ENCODE measurements at places on chromosomes 3 and 15.

DNA sequence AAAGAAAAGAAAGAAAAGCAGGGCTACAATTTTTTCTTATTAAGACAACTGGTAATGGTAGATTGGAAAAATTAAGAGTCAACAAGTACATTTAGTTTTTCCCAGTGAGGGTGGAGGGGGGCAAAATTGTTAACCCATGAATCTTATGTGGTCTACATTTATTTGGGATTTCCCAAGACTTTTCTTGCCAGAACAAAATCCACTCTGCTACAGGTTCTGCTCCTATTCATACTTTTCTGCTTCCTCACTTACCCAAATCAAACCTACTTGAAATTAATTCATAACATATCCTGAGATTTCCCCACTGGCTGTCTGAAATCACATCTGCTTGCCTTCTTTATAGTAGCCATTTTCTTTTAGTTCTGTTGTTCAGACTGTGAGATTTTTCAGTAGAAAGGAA lies 41.1 kb downstream of the VGLL3 start:
- no peak for DNase-seq

DNA sequence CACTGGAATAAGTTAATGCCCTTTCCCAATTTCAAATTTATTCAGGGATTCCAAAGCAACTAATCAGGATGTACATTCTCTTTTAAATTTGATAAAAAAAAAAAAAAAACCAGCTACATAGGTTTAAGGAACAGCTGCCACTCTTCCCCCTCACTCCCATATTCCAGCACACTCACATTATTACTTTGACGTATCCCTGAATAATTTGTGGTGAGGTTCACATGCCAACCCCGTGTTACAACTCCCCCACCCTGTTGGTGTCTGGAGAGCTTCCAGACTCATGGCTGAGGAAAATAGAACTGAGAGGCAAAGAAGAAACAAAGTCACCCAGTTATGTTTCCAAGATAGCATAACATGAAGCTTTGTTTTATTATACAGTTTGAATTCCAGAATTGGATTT lies 300.5 kb upstream of the MME start:
- DNase-seq, result no peak

DNA sequence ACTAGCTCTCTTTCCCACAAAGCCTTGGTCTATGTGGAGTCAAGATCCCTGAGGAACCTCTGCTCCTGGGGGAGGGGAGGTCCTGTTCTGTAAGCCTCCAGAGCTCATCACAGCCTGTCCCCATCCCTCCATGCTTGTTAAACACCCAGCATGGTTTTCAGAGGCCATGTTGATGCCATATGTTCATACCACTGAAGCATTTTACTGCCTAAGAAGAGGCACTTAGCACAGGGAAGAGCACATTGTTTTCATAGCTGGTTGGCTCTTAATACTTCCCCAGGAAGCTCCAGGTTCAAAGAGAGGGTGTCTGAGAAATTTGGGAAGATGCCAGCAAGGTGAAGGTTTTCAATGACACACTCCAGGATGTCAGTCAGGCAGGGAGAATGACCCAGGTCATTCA lies 25.6 kb downstream of the CPNE4 start:
- no peak for DNase-seq

GRCh38 chr3:158279609-158280008 lies 169.7 kb downstream of the RSRC1 start:
- no peak for DNase-seq

DNA sequence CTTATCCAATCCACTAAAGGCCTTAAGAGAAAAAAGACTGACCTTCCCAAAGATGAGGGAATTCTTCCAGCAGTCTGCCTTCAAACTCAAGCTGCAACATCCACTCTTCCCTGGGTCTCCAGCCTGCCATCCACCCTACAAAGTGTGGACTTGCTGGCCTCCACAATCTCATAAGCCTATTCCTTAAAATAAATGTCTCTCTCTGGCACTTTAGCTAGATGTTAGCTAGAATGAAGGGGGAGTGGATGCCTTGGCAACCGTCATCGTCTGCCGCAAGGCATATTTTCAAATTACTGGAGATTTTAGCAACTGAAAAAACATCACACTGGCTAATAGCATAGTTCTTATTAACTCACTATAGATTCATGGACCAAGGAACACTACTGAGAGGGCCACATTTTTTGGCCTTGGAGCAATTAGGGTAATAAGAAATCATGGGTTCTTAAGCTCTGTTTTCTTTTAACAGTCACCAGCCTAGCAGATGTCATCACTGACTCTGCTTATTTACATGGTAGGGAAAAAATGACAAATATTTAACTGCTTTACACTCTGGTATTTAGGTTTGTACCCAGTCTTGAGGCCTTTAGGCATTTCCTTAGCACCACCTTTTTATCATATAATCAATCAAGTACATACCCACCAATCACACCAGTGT lies 245.3 kb downstream of the MYRIP start:
- no peak for DNase-seq

DNA sequence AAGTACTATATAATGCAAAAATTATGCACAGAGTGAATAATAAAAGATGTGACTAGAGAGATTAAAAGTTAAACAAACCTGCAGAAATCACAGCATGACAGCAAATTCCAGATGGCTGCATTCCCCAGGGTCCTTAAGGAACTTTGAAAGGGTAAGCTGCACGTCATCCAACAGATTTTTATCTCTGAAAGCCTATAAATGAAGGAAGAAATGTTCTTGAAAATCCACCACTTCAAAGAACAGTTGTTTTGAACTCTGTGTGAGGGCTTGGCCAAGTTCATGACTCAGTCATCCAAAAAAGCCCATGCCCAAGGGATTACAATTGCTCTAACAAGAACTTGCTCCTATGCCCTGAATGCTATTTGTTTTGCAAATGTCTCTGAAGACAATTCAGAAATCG lies 603.6 kb downstream of the PLOD2 start:
- DNase-seq, result no peak

- DNase-seq, result peak; percentile 97
These were observed at the start of gene YEATS2 for GRCh38 chr3:183697610-183698317. Gene YEATS2 (plus strand): TSS chr3:183697797. CDS start chr3:183715163, 17,366 bp downstream.

DNA sequence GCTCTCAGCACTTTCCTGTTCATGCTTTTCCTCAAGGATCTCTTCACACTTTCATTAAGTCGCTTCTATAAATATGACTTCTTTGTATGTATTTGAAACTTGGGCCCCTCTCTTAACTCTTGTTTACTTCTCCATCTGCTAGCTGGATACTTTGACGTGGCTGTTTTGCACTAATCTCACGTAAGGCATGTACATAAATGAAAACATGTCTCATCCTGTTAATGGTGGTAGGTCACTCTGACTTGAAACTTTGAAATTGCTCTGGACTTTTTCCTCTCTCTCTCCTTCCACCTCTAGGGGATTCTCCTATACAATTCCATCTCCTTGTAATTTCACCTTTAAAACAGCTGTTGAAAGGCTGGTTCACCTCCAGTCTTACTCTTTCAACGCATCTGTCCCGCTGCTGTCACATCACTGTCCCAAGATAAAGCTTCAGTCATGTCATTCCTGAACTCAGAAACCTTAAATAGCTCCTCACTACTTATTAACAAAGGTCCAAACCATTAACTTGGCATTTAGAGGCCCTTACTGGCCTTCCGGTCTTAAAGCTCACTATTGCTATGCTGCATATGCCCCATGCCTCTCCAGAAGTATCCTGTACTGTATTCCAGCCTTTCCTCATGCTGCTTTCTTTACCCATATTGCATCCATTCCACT lies 1.2 kb downstream of the BLOC1S6 start:
- DNase-seq, result no peak

DNA sequence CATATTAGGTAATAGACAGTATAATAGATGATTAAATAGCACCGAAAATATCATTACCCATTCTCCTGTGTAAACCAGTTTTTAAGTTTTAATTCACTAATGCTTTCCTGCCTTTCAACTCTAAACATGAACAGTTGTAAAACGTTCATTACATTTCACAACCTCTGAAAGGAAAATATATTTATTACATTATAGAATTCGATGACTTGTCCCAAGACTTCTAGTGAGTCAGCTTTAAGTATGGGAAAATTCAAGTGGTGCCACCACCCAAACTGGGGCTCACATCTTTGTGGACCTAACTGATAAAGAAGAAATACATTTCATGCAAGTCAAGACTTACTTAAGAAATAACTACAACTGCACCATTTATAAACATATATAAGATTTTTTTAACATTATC lies 2.0 kb downstream of the TRIM59 start:
- no peak for DNase-seq

DNA sequence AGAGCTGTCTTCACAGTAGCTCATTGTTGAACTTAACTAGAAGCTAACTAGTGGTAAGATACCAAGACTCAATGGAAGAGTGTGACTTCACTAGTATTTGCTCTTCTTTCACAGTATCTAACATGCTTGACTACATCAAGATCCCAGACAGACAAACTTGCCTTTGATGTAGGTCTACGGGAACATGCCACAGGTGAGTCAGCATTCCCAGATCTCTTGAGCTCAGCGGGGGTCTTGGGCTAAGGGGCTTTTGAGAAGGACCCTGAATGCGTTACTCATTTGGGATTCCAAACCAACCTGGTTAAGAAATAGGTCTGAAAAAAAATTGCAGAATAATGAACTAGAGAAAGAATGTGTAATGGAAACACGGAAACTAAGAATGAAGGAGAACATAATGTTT lies 222.4 kb downstream of the RYR3 start:
- DNase-seq, result no peak

DNA sequence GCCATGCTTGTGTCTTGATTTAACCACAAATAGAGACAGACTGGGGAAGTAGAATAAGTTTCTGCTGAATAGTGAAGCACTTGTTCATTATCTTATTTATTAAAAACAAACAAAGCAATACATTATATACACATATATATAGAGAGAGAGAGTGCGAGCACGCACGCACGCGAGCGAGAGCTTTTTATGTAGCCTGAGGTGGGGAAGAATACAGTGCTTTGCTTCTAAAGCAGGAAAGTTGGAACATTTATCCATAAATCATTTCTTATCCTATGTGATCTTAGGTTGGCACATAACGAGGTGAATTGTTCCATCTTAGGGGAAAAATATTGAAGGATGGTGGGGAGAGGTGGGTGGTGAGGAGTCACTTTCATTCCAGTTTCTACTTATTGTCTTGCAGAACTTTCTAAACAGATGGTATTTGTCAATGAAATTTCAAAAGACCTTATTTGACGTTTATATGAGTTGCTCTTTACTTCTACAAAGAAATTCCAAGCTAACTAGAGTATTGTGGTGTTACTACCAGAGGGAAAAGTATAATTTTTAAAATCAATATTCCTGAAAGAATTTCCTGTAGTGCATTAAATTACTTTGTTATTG lies 110.0 kb downstream of the ATG7 start:
- DNase-seq, result no peak

GRCh38 chr15:47484059-47484458 lies 233.2 kb upstream of the SEMA6D start:
- DNase-seq, result no peak
